Hepatocyte (in vitro differentiated cells): ENCODE measurements at places on chromosomes 11 and 22. TPM values are rescaled to one million over a fixed set of nuclear protein-coding genes. Genes with fewer than 3 reads are reported as not detected.

- no peak overlapping the region for H3K4me3 ChIP-seq
- H3K4me1 ChIP-seq, result no peaks in the 10 kb centered on the region
- no peaks in the 10 kb centered on the region for H3K27me3 ChIP-seq
- H3K36me3 ChIP-seq, result no peaks in the 10 kb centered on the region
Observed at GRCh38 chr22:19404676-19405075, 26.9 kb downstream of the HIRA start.

DNA sequence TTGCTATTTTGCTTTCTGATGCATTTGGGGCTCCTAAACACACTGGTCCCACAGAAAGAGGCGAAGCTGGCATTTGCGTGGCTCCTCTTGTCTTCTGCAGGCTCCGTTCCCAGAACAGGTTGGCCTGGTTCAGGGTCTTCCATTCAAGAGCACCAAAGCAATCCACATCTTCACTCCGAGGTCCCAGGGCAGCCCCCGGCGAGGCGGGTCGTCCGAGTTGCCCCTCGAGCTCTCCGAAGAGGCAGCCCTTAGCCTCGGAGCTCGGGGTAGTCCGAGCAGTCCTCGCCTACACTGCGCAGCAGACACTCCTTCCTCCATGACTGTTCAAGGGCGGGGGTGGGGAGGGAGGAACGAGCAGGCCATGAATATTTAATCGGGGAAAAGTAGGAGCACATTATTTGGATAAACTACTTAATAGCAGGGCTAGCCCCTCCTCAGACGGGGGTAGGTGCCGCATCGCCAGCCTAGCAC lies 321.3 kb downstream of the BLID start:
- H3K27ac ChIP-seq, result peak overlapping the region; percentile 64
- no peak overlapping the region for H3K4me3 ChIP-seq
- no peaks in the 10 kb centered on the region for H3K36me3 ChIP-seq
- DNase-seq, result no peak
- no peaks in the 10 kb centered on the region for H3K27me3 ChIP-seq
- H3K4me1 ChIP-seq, result no peaks in the 10 kb centered on the region

Gene ANGPTL5
- not detected in 2 replicates for total RNA-seq

GRCh38 chr11:134714021-134714656 lies 302.1 kb upstream of the B3GAT1 start:
- H3K4me3 ChIP-seq, result no peak overlapping the region
- peaks cover 15% of the 10 kb centered on the region for H3K4me1 ChIP-seq
- peak; percentile 38 for DNase-seq
- peaks cover 8% of the 10 kb centered on the region for H3K27me3 ChIP-seq
- H3K36me3 ChIP-seq, result no peaks in the 10 kb centered on the region

DNA sequence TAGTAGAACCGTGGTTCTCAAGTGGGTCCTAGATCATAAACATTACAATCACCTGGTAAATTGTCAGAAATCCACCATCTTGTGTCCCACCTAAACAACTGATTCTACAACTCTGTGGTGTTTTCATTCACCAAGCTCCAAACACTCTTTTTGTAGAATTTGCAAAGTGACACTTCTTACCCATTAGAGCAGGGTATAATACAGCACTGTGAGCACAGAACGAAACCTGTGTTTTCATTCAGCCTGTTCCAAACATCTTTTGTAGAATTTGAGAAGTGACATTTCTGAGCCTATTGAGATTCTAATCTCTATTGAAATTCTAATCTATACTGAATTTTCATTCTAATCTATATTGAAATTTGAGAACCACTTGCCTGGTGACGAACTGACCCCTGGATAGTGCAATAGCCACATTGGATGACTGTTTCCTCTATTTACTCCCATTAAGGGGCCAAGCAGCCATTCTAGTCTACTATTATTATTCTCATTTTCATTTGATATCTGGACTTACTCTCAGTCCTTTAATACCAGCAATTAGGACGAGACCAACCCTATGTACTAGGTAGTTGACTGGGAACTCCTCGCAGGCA lies 616.6 kb downstream of the LRRC4C start:
- no peaks in the 10 kb centered on the region for H3K36me3 ChIP-seq
- no peaks in the 10 kb centered on the region for H3K4me1 ChIP-seq
- H3K27me3 ChIP-seq, result no peaks in the 10 kb centered on the region
- DNase-seq, result no peak
- H3K27ac ChIP-seq, result no peak overlapping the region
- H3K4me3 ChIP-seq, result no peak overlapping the region

DNA sequence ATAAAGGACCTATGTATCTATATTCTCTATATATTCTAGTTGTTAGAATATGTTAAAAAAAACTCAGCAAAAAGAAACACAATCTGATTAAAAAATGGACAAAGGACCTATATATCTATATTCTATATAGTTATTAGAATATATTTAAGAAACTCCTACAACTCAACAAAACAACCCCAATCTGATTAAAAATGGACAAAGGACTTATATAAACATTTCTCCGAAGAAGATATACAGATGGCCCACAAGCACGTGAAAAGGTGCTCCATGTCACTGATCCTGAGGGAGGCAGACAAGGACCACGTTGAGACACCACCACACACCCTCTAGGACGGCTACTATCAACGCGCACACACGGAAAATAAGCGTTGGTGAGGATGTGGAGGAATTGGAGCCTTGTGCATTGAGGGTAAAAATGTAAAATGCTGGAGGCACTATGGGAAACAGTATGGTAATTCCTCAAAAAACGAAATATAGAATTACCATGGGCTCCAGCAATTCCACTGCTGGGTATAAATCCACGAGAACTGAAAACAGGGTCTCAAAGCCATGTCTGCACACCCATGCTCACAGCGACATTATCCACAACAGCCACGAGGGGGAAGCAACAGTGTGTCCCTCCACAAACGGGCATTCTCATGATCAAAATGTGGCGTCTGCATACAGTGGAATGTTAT lies 22.7 kb downstream of the YPEL1 start:
- H3K4me3 ChIP-seq, result no peak overlapping the region
- H3K36me3 ChIP-seq, result no peaks in the 10 kb centered on the region
- H3K27me3 ChIP-seq, result no peaks in the 10 kb centered on the region
- H3K4me1 ChIP-seq, result no peaks in the 10 kb centered on the region
- H3K27ac ChIP-seq, result no peak overlapping the region

DNA sequence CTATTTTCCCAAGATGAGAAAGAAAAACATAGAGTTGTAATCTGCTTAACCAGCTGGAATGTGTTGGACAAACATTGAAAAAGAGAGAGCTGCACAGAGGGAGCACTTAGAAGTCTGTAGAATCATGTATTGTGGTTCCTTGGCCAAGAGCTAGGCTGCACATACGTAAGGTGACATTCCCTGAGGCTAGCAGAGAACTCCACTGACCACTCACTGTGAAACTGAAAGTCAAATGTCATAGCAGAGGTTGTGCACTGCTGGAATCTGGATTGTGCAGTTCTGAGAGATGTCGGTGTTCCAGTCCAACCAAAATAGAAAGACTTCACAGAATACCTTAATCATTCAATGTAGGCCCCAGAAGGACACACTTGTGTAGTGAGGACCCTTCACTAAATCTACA lies 772.8 kb upstream of the RAG2 start:
- DNase-seq, result no peak
- no peaks in the 10 kb centered on the region for H3K27me3 ChIP-seq
- no peak overlapping the region for H3K27ac ChIP-seq

Gene TBX10
- total RNA-seq, result 0.70 TPM in 1 of 2 replicates, not detected in the other

Gene C11orf16
- total RNA-seq, result 0.08 TPM in 1 of 2 replicates, not detected in the other

DNA sequence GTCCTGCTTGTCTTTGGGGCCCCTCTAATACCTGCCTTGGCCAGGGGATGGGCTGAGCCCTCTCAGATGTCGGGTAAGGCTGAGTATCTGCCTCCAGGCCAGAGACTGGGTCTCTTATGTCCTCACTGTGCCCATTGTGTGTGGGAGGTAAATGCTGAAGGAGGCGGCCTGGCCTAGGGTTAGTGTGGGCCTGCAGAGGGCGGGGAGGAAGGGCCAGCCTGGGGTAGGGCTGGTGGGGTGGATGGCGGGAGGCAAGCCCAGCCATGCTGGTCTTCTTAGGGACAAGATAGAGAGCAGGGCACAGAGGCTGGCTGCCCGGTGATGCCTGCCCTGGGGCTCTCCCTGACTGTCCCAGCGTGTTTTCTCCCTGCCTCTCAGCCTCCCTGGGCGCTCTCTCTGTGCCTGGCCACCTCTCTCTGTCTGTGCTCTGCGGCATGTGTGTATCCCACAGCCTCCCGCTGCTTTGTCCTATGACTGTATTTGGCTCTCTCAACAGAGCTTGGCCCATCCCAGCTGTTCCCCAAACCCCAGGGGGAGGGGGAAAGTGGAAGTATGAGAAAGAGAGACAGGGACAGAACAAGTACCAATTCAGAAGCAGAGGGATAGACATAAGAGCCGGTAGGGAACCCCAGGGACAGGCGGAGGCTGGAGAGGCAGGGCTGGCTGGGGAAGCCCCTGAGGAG lies 57.0 kb downstream of the PDE2A start:
- H3K27me3 ChIP-seq, result peaks cover 10% of the 10 kb centered on the region
- H3K4me1 ChIP-seq, result peaks cover 4% of the 10 kb centered on the region
- H3K27ac ChIP-seq, result no peak overlapping the region
- no peak overlapping the region for H3K4me3 ChIP-seq

- H3K36me3 ChIP-seq, result no peaks in the 10 kb centered on the region
- no peak overlapping the region for H3K4me3 ChIP-seq
- peaks cover 26% of the 10 kb centered on the region for H3K27me3 ChIP-seq
Observed at GRCh38 chr11:31995032-31995431, 95.8 kb upstream of the RCN1 start.

- no peaks in the 10 kb centered on the region for H3K36me3 ChIP-seq
- H3K27ac ChIP-seq, result peak overlapping the region; percentile 60
- DNase-seq, result peak; percentile 79
- no peak overlapping the region for H3K4me3 ChIP-seq
- peaks cover 12% of the 10 kb centered on the region for H3K4me1 ChIP-seq
- no peaks in the 10 kb centered on the region for H3K27me3 ChIP-seq
Observed at GRCh38 chr22:38981005-38981991, 849 bp upstream of the APOBEC3B start.
